Kidney epithelial cell (primary cell): ENCODE measurements at places on chromosomes 1 and 21.

- peak; percentile 67 for DNase-seq
Measured at GRCh38 chr1:21568006-21568746, 59.0 kb downstream of the ALPL start.

DNA sequence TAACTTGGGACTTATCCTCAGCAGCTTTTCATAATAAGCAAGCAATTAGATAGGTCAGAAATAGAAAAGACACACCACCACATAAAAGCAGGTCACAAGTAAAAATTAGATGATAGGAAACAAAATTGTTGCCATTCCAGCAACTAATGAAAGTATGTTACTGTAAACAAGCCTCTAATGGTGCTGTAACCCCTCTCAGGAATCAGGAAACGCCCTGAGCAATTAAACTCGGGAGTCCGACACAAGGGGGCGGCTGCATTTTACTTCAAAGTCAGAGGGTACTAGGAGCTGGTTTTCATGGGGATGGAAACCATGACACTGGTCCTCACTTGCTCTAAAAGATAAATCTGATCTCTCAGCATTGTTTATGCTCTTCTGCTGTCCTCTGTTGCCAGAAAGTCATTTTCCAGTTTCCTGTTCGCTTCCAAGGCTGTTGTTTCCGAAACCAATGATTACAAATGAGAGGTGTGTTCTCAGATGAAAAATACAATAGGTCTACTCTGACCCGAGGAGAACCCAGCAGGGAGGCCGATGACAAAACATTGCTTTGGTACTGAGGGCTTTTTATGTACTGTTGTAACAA is 93.4 kb downstream of the TGFBR3 start:
- DNase-seq = no peak

DNA sequence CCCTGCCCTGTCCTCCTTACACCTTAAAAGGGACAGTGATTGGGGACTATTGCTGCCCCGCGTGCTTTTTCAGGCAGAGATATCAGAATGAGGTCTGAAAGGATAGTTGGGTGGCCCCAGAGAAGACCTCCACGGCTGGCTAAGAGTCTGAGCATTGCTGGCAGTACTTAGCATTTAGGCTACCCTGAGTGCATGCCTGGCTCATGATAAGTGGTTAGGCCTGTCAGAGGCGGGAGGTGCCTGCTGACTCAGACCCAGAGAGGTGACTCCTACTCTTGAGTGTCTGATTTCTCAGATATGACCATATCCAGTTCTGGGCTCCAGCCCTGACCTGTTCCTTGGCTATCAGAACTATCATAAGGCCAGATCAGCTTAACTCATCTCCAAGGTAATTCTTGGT is 213.7 kb downstream of the PBX1 start:
- peak; percentile 86 for DNase-seq

GRCh38 chr21:38646213-38646837 is 148.0 kb upstream of the ERG start:
- peak; percentile 23 for DNase-seq

GRCh38 chr1:114153261-114154145 is at the start of gene SYT6:
Gene SYT6 (minus strand): TSS chr1:114153869. CDS start chr1:114153772, 97 bp downstream.
- no peak for DNase-seq
